ENCODE measurements at places on chromosomes 13 and 19. TPM values are rescaled to one million over a fixed set of nuclear protein-coding genes. Genes with fewer than 3 reads are reported as not detected.

- DNase-seq = no peak
Measured at GRCh38 chr13:42078128-42078808, 29.8 kb downstream of the DGKH start.

- peak; percentile 79 for DNase-seq
Measured at GRCh38 chr19:289651-290371, 1.4 kb downstream of the PLPP2 start.

DNA sequence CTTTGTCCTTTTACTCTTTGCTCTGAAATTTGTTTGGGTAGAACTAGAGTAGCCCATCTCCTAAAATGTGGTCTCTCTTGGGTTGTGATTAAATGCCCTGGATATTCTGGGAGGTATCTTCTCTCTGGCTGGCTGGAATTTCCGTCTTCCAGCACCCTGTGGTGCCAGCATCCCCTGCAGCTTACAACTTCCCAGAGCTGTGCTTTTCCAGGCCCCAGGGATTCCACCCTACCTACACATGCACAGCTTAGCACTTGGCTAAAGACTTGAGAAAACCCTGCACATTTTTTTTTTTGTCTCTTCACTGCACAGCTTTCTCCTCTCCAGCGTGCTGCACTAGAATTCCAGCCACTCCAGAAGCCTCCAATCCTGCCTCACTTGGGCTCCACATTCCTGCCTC is 334.7 kb downstream of the IRS2 start:
- no peak for DNase-seq

DNA sequence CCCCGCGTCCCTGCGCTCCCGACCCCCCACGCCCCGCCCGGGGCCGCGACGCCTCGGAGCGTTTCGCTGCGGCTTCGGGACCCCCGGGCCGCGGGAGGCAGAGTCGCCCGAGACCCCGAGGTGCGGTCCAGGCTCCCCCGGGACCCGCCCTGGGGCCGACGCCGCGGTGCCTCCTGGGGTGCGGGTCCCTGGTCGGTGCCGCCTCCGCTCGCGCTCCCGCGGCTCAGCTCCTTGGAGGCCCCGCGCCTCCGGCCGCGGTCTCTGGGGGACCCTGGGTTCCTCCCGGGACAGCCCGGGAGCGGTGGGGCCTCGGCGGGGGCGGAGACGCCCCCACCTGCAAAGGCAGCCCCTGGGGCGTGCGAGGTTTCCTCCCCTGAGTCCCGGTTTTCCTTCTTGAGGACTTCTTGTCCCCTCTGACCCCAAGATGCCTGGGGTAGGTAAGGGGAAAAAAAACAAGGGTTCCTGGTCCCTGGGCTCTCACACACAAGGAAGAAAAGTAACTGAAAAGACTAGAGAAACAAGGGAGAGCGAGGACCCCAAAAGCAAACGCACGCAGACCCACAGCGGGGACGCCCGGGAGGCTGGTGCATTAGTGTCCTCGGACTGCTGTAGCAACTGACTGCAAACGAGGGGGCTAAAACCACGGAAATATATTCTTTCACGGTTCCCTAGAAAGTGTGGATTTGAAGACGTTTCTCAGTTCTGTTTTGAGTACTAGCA is 740 bp downstream of the ZNF555 start:
- no peak for DNase-seq

DNA sequence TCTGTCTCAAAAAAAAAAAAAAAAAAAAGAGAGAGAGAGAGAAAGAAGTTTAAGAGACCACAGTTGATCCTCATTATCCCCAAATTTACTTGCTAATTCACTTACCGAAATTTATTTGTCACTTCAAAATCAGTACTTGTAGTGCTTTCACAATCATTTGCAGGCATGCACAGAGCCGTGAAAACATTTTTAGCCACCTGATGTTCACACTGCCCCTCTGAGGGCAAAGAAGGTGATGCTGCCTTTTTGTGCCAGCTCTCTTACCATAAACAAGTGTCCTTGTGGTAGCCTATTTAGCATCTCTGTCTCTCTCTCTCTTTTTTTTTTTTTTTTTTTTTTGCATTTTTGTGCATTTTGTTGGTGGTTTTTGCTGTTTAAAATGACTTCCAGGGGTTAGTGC is 24.1 kb upstream of the CASP14 start:
- DNase-seq = peak; percentile 26

DNA sequence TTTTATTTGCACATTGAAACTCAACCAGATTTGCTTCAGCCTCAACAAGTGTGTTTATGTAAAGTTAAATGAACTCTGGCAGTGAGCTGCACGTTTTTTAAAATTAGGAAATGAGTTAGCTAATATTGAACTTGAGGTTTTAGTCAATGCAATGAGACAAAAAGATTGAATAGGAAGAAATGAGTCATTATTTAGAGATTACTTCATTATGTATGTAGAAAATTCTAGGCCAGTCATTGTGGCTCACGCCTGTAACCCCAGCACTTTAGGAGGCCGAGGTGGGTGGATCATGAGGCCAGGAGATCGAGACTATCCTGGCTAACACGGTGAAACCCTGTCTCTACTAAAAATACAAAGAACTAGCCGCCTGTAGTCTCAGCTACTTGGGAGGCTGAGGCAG is 22.8 kb upstream of the CD70 start:
- no peak for DNase-seq

DNA sequence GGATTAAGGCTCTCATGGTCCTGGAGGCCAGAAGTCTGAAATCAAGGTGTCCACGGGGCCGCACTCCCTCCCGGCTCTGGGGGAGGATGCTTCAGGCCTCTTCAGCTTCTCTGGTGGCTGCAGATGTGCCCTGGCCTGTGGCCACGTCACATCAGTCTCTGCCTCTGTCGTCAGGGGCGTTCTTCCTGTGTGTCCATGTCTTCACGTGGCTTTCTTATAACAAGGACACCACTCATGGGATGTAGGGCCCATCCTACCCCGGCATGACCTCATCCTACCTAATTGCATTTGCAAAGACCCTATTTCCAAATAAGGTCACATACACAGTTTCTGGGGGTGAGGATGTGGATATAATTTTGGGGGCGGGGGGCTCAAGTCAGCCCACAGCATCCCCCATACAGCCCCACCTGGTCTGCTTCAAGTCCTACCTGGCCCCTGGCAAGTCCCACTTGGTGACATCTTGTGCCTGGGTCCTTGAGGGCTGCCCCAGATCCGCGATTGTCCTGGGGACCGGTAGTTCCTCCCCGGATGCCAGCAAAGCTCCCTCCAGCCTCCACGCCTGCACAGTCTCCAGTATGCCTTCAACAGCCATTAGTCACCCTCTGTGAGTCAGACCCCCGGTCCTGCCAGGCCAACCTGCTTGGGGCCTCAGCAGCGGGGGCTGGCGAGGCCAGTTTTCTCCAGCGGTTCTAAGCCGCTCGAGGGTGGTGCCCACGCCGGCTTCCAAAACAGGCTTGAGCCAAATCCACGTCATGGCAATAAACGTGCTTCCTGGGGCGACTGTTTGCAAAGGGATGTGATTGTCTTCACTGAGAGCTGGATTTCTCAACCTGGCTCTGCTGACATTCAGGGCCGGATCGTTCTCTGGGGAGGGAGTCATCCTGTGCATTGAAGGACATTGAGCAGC is 32.2 kb downstream of the MYO9B start:
- DNase-seq = peak; percentile 98

- DNase-seq = no peak
Measured at GRCh38 chr13:97387890-97388289, 46.1 kb upstream of the RAP2A start.

- no peak for DNase-seq
Measured at GRCh38 chr19:4657835-4658234, 12.3 kb downstream of the MYDGF start.

The MBD3L2 gene
- total RNA-seq = not detected

- DNase-seq = no peak
Measured at GRCh38 chr13:82176751-82177150, 1705.5 kb downstream of the SLITRK1 start.

DNA sequence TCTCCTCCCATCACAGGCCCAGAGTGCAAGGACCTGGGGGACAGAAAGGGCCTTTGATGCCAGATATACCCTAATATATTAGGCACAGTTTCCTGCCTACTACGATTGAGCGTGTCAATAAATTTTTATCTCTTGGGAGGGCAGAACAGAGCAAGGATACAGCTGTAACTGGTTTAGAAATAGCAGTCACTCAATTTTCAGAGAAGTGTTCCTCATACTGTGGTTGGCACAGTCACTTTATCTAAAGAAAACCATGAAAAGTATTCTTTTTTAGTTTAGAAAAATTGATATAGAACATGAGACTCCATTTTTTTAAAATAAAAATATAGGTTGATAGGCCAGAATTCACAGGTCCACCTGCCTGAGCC is 460 bp upstream of the ZNF155 start:
- DNase-seq = peak; percentile 2

DNA sequence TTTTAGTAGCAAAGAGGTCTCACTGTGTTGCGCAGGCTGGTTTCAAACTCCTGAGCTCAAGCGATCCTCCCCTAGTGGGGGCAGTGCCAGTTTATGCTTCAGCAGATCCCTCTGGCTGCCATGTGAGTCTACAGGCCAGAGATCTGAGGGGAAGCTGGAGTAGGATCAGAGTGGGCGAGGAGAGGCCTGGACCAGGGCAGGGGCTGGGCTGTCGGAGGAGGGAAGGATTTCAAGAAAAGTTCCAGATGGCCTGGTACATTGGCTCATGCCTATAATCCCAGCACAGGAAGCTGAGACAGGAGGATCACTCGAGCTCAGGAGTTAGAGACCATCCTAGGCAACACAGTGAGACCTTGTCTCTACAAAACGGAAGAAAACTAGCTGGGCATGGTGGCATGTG is 9.8 kb downstream of the DHX34 start:
- no peak for DNase-seq

DNA sequence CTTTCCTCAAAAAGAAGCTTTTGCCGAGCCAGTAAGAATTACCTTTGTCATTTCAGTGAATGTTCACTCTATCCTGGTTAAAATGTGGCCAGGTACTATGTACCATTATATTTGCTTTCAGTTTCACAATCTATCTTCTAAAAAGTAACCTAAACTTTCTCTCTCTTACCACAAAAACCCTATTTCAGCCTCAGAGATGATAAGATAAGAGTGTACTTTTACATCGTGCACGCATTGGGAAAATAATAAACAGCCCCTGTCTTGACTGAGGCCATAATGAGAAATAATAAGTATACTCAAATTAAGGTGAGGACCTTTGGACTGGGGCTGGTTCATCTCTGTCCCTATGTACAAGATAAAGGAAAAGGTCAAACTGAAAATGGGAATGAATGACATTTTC is 77.7 kb downstream of the ZNF726 start:
- DNase-seq = no peak

DNA sequence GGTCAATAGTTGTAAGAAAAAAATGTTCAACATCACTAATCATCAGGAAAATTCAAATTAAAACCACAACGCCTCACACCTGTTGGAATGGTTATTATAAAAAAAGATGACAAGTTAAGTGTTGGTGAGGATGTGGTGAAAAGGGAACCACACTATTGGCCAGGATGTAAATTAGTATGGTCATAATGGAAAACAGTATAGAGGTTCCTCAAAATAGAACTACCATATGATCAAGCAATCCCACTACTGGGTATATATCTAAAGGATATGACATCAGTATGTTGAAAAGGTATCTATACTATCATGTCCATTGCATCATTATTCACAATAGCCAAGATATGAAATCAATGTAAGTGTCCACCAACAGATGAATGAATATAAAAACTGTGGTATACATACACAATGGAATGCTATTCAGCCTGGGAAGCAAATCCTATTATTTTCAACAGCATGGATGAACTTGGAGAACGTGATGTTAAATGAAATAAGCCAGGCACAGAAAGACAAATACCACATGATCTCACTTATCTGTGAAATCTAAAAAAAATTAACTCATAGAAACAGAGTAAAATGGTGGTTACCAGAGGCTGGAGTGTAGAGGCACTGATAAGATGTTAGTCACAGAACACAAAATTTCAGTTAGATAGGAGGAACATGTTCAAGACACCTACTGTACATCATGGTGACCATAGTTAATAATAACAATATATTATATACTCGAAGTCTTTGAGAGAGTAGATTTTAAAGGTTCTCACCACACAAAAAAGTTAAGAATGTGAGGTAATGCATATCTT is 56.6 kb downstream of the TBC1D4 start:
- DNase-seq = no peak

The UFM1 gene
- 64.9 TPM for total RNA-seq
